GM04504 (cell line): ENCODE measurements at places on chromosomes 12 and 14.

DNA sequence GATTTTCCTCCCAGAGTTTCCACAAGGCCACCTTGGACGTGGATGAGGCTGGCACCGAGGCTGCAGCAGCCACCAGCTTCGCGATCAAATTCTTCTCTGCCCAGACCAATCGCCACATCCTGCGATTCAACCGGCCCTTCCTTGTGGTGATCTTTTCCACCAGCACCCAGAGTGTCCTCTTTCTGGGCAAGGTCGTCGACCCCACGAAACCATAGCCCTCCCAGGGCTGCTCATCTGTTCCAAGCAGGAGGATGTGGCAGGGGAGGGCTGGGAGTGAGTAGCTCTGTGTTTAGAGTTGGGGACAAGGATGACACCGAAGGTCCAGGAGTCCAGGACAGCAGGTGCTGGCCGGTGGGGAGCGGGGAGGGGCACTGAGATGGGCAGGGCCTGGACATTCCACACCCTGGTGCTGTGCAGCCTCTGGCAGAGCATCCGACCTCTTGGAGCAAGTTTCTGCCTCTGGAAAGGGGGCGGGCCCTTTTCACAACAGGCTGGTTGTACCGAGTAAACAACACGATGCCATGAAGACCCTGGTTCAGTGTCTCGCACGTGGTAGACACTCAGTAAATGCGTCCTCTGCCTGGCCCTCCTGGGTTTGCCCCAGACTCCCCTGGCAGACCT, 8.2 kb downstream of the SERPINA4 start:
- no peak for DNase-seq

GRCh38 chr14:84891404-84891803, 638.5 kb upstream of the FLRT2 start:
- DNase-seq = no peak

GRCh38 chr14:94689218-94689984, 77.2 kb downstream of the SERPINA3 start:
- DNase-seq = peak; percentile 17

GRCh38 chr14:23539248-23540140, 12.1 kb downstream of the ZFHX2 start:
- no peak for DNase-seq
